Activated naive CD4-positive, alpha-beta T cell (primary cell): ENCODE measurements at places on chromosomes 6 and 20.

DNA sequence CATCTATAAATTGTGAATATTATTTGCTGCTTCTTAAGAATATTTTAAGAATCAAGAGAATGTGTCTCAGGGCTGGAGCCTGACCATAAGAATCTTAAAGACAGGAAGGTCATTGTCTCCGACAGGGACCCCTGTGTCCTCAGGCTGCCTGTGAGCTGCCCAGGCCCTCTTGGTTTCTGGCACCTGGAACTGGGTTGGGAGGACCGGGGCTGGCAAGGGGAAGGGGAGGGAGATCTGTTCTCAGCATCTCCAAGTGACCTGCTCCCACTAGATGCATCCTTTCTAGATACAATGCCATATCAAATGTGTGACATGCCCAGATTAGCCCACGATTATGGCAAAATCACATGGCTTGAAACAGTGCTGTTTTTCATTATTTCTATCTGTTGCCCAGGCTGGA lies 110.5 kb downstream of the SCML4 start:
- no peak for DNase-seq

GRCh38 chr20:13913131-13913530 lies 77.3 kb downstream of the SEL1L2 start:
- DNase-seq, result no peak

DNA sequence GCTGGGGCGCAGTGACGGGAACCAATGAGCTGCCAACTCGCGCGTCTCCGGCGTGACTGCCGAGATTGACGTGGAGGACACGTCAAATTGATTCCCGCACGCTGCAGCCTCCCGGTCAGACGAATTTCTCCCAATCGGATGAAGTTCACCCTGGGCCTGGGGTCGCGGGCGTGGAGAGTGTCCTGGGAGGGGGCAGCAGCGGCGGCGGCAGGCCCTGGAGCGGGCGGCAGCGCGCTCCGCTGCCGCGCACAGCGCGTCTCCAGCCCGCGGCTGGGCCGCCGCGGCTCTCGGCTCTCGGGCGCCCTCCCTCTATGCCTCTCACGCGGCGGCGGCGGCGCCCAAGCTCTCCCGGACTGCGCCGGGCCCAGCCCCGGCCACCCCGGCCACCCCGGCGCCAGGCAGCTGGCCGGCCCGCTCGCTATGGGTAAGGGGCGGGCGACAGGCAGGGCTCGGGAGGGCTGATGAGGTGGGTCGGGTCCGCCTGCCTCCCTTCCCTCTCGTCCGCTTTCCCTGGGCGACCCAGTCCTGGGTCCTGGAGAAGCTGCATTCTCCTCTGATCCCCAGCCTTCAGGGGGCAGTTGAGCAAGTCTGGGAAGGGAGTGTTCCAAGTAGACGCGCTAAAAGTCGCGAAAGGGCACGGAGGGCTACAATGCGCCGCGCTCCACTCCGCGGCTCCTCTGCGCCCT lies at the start of gene PAX1:
TSS of gene PAX1 (plus strand) at position 90 of the 686 bp plus-strand sequence. CDS start at position 139, 49 bp downstream.
- no peak for DNase-seq

GRCh38 chr6:81865712-81866111 lies 113.2 kb upstream of the TENT5A start:
- no peak for DNase-seq

- no peak for DNase-seq
These were observed 277.5 kb downstream of the UST start for GRCh38 chr6:149024361-149024760.

GRCh38 chr6:149484733-149485700 lies at the start of gene ZC3H12D:
Gene ZC3H12D, minus strand, starts transcription at chr6:149485014. Its CDS starts 10,471 bp downstream, at chr6:149474543.
- peak; percentile 71 for DNase-seq

DNA sequence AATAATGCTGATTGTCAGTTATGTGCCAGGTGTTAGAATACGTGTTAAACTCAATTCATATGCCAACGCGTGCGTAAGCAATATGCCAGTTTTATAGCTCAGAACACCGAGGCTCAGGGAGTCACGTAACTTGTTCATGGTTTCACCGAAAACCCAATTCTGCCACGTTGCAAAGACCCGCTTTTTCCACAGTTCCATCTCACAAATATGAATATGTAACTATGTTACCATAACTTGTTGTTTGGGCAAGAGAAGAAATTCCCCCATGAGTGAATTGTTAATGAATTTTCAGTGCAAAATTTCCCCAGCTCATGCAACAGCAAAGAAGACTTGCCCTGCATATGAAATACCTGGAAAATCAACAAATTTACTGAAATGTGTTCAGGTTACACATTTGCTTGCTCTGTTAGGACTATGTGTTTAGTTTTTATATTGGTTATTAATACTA lies 30.1 kb downstream of the SF3B5 start:
- DNase-seq, result no peak

DNA sequence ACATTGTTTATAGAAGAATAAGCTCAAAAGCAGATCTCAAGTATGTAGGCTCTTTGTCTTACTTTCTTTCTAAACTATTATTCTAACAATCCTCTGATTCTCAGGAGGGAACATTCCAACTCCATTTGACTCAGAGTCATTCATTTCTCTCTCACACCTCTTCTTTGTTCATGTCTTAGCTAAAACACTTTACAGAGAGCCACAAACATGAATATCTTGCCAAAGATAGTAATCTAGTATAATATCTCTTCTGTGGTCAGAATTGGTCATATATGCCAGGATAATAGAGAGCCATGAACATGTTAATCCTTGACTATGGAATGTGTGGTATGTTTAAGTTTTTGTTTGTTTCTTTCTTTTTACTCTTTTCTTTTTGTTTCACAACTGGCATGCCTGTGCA lies 456.0 kb upstream of the PTCHD4 start:
- DNase-seq, result no peak

GRCh38 chr6:18503593-18504231 lies 116.6 kb downstream of the RNF144B start:
- DNase-seq, result no peak
